ENCODE measurements at places on chromosomes 6 and 20. TPM values are rescaled to one million over a fixed set of nuclear protein-coding genes. Genes with fewer than 3 reads are reported as not detected.

The SLC26A8 gene
- not detected for total RNA-seq

The TRIM31 gene
- total RNA-seq, result not detected

The AKAP12 gene
- 1.3 TPM for total RNA-seq

The PTK7 gene
- 1.6 TPM for total RNA-seq

GRCh38 chr6:34496103-34496685, 30.3 kb downstream of the PACSIN1 start:
- no peaks in the 10 kb centered on the region for H3K27me3 ChIP-seq
- H3K4me3 ChIP-seq, result no peak overlapping the region
- H3K27ac ChIP-seq, result no peak overlapping the region
- no peaks in the 10 kb centered on the region for H3K36me3 ChIP-seq

GRCh38 chr6:3683331-3683730, 68.2 kb downstream of the PXDC1 start:
- H3K4me1 ChIP-seq, result no peaks in the 10 kb centered on the region
- H3K4me3 ChIP-seq, result no peak overlapping the region
- no peak overlapping the region for H3K27ac ChIP-seq
- H3K27me3 ChIP-seq, result no peaks in the 10 kb centered on the region
- DNase-seq, result no peak
- H3K36me3 ChIP-seq, result no peaks in the 10 kb centered on the region

DNA sequence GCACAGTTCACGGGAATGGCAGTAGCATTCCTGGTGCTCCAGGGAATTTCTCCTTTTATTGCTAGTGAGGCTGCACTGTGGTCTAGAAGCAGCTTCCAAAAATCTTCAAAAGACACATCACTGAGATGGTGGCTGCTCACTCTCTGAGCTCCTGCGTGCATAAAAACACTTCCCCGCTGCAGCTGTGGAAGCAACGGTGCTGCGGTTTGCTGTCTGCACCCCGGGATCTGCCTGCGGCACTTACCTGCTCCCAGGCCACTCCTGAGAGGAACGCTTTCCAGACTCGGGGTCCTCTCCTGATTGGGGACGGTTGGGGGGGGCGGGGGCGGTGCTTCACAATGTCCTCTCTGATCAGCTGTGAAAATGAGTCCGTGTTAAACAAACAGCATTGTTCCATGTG, 77.9 kb downstream of the TMEM242 start:
- H3K4me3 ChIP-seq, result no peak overlapping the region
- H3K4me1 ChIP-seq, result no peaks in the 10 kb centered on the region
- no peak for DNase-seq

GRCh38 chr20:34312544-34313217, 9.5 kb upstream of the AHCY start:
- no peaks in the 10 kb centered on the region for H3K36me3 ChIP-seq
- DNase-seq, result peak; percentile 80
- H3K27me3 ChIP-seq, result peaks cover 7% of the 10 kb centered on the region
- H3K4me3 ChIP-seq, result no peak overlapping the region
- peaks cover 9% of the 10 kb centered on the region for H3K4me1 ChIP-seq

GRCh38 chr20:1306316-1307135, 22.4 kb downstream of the SDCBP2 start:
- no peak for DNase-seq
- no peaks in the 10 kb centered on the region for H3K36me3 ChIP-seq
- no peak overlapping the region for H3K27ac ChIP-seq
- no peaks in the 10 kb centered on the region for H3K27me3 ChIP-seq
- no peak overlapping the region for H3K4me3 ChIP-seq
- H3K4me1 ChIP-seq, result no peaks in the 10 kb centered on the region

GRCh38 chr6:32833664-32834063, 4.9 kb downstream of the TAP2 start:
- no peak overlapping the region for H3K4me3 ChIP-seq
- H3K36me3 ChIP-seq, result peaks cover 71% of the 10 kb centered on the region
- H3K4me1 ChIP-seq, result peaks cover 34% of the 10 kb centered on the region
- no peaks in the 10 kb centered on the region for H3K27me3 ChIP-seq
- H3K27ac ChIP-seq, result no peak overlapping the region
- DNase-seq, result no peak

DNA sequence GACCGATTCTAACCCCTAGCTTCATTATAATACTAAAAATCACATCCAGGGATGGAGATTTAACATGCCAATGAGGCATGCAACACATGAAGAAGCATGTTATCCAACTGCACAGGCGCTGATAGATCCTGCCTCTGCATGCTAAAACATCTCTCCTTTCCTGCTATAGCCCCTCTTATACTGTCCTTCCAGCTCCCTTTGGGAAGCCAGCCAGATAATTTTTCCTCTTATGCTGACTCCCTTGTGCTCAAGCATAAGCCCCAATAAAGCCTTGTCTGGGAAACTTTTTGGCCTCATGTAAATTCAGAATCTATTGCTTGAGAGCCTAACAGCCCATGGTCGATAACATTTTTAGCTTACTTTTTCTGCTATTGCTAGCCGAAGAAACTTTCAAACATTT, 404.3 kb downstream of the EPM2A start:
- H3K36me3 ChIP-seq, result no peaks in the 10 kb centered on the region
- DNase-seq, result no peak
- H3K27ac ChIP-seq, result no peak overlapping the region
- H3K4me1 ChIP-seq, result no peaks in the 10 kb centered on the region

DNA sequence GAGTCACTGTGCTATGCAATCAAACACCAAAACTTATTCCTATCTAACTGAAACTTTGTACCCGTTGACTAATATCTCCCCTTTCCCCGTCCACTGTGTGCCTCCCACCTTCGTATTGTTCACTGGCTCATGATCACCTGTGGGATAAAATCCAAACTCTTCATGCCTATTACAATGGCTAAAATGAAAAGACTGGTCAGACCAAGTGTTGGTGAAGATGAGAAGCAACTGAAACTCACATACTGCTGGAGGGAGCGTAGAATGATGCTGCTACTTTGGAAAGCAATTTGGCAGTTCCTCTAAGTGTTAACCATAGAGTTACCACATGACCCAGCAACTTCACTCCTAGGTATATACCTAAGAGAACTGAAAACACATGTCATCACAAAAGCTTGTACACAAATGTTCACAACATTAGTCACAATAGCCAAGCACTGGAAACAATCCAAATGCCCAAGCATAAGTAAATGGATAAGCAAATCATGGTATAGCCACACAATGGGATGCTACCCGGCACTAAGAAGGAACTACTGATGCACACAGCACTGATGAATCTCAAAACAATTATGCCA, 13.1 kb downstream of the RPS10 start:
- H3K36me3 ChIP-seq, result peaks cover 12% of the 10 kb centered on the region
- no peak overlapping the region for H3K4me3 ChIP-seq
- no peaks in the 10 kb centered on the region for H3K27me3 ChIP-seq
- no peak for DNase-seq
- no peak overlapping the region for H3K27ac ChIP-seq
- no peaks in the 10 kb centered on the region for H3K4me1 ChIP-seq

GRCh38 chr20:60352017-60352416, 393.8 kb downstream of the CDH26 start:
- H3K36me3 ChIP-seq, result no peaks in the 10 kb centered on the region
- no peak overlapping the region for H3K4me3 ChIP-seq
- H3K27ac ChIP-seq, result no peak overlapping the region
- no peaks in the 10 kb centered on the region for H3K27me3 ChIP-seq
- no peak for DNase-seq

DNA sequence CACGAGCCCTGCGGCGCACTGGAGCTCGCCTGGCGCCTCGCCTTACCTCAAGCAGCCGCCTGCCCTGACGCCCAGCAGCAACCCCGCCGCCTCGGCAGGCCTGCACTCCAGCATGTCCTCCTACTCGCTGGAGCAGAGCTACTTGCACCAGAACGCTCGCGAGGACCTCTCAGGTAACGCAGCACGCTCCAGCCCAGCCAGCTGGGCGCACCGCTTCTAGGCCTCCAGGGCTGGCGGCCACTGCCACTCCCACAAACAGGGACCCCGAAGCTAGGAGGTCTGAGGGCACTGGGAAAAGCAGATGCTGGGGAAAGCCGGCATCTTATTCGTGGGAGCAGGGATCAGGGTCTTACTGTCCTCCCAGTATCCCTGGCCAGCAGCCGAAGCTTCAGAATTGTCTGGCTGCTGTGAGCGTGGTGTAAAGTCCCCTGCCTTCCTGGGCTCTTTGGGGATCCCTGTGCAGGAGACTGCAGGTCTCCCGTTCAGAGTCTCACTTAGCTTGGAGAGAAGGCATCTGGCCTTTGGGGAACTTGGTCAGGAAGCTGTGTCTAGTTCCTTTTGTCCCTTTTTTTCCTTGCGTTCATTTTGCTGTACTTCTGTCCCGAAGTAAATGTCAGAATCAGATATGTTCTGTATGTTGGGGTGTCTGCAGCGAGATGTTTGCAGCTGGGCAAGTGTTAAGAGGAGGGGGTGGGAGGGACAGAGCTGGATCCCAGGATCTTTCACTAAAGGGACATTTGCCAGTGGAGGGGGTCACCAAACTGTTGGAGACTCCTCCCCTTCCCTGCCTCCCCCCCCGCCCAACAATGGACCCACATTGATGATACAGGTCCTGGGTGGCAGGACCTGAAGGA, 1.8 kb downstream of the FOXF2 start:
- H3K4me1 ChIP-seq, result no peaks in the 10 kb centered on the region
- H3K27ac ChIP-seq, result no peak overlapping the region
- H3K4me3 ChIP-seq, result no peak overlapping the region
- no peak for DNase-seq

GRCh38 chr20:47775841-47776240, 9.4 kb downstream of the SULF2 start:
- no peak overlapping the region for H3K27ac ChIP-seq
- no peak for DNase-seq
- no peaks in the 10 kb centered on the region for H3K36me3 ChIP-seq
- no peaks in the 10 kb centered on the region for H3K27me3 ChIP-seq
- no peak overlapping the region for H3K4me3 ChIP-seq

DNA sequence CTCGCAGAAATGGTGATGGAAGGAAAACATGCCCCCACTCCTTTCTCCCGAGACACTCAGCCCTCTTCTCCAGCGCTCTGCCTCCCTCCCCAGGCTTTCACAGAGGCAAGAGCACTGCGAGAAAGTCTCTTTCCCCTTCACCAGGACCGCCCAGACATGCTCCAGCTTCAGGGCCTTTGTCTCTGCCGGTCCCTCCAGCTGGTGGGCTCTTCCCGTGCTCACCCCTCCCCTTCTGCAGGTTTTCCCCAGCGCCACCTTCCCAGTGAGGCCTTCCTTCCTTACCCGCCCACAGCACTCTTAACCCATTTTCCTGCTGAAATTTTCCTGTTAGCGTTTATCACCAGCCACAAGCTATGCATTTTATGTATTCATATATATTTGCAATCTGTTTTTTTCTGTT, 86.2 kb downstream of the TFAP2C start:
- no peaks in the 10 kb centered on the region for H3K36me3 ChIP-seq
- no peak overlapping the region for H3K4me3 ChIP-seq
- DNase-seq, result no peak

DNA sequence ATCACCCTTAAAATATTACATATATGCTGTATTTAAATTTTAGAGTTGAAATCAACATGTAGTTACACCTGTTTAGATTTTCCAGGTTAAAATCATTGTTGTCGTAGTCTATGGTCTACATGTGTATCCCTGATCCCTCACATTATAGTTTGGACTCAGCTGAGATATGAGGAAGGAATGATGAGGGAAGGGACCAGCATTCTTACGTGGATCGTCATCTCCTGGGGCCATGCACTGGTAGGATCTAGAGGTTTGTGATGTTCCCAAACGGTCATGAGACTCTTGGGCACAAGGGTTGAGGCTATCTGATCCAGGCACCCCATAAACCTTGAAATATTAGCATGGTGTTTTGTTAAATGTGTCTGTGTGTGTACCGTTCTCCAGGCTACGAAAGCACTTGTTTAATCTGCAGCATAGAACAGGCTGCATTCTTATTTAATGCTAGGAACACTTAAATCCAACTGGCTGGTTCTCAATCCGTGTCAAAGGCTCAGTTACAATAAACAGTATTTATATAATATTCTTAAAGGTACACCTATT, 55.4 kb downstream of the IPCEF1 start:
- no peak overlapping the region for H3K4me3 ChIP-seq
- peaks cover 8% of the 10 kb centered on the region for H3K4me1 ChIP-seq
- no peak overlapping the region for H3K27ac ChIP-seq
- DNase-seq, result no peak

DNA sequence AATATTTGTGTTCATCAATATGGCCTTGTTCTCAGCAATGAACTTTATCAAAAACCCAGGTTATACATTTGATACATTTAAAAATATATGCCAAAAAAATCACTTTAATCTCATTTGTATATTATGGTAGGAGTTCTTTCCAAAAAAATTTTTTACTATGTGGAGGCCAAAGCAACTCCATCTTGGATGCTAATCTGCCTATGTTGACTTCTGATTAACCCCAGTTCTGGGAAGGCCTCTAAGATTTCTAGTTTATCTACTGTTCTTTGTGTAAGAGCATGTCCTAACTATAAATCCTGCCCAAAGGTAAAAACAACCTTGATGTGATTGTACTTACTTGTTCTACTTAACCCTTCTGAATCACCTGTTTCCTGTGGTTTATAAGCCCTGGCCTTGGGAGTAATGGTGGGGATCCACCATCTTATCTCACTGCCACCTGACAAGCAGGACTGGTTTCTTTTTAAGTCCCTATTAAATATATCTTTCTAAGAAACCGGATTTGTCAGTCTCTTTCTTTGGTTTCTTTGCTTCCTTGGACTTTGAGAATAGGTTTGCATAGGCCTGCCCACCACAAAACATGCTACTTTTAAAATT, 46.7 kb downstream of the RNGTT start:
- no peak overlapping the region for H3K27ac ChIP-seq
- H3K36me3 ChIP-seq, result no peaks in the 10 kb centered on the region
- H3K27me3 ChIP-seq, result no peaks in the 10 kb centered on the region
- no peak overlapping the region for H3K4me3 ChIP-seq
- DNase-seq, result no peak

DNA sequence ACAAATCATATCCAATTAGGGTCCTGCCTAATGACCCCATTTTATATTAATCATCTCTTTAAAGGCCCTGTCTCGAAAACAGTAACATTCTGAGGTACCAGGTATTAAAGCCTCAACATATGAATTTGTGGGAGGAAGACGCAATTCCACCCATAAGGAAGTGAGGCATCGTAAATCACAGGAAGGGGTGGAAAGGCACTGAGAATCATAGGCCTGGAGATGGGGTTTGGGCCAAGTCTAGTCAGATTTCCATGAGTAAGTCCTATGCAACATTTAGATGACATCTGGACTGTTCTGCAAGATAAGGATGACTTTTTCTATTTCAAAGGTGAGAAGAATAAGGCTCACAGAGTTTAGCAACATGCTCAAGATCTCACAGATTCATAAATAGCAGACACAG, 534.0 kb downstream of the KHDRBS2 start:
- no peak for DNase-seq
- no peak overlapping the region for H3K27ac ChIP-seq
- no peaks in the 10 kb centered on the region for H3K27me3 ChIP-seq
- H3K4me1 ChIP-seq, result no peaks in the 10 kb centered on the region
- no peak overlapping the region for H3K4me3 ChIP-seq
- H3K36me3 ChIP-seq, result no peaks in the 10 kb centered on the region

Data from CD8-positive, alpha-beta memory T cell (primary cell).